ENCODE measurements at places on chromosomes 12 and 14.

GRCh38 chr12:101777978-101778377 lies 38.7 kb upstream of the SYCP3 start:
- DNase-seq: no peak

GRCh38 chr12:111024205-111024801 lies 103.9 kb upstream of the MYL2 start:
- DNase-seq: no peak

DNA sequence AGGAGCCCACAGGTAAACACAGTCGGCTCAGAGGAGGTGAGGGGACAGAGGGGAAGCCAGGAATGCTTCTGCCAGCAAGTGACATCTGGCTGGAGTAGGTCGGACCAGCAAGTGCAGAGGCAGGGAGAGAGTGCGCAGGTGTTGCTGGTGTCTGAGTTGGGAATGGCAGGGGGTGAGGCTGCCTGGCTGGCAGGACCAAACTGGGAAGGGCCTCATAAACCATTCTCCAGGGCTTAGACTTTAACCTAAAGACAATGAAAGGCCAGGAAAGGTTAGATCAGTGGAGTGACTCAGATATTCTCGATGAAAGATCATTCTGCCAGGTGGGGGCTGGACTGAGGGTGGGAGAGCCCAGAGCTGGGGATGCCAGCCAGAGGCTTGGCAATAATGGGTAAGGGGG lies 66.4 kb downstream of the ITPK1 start:
- DNase-seq: no peak

DNA sequence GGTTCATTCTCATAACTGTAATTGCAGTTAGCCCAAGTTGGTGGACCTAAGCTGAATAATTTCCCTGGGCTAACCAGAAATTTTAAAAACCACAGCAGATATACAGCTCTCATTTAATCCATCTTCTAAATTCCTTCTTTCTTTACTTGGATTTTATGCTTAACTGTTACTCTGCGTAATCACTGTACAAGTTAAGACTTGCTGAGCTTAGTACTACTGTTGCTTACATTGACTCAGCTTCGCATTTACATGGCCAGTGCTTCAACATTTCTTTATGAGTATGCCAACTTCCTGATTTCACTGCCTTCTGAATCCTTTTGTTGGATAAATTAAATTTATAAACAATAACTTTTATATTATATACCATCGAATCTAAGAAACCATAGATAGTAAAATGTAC lies 147.4 kb downstream of the SLC38A4 start:
- no peak for DNase-seq

GRCh38 chr14:94989946-94990345 lies 167.4 kb downstream of the DICER1 start:
- no peak for DNase-seq

DNA sequence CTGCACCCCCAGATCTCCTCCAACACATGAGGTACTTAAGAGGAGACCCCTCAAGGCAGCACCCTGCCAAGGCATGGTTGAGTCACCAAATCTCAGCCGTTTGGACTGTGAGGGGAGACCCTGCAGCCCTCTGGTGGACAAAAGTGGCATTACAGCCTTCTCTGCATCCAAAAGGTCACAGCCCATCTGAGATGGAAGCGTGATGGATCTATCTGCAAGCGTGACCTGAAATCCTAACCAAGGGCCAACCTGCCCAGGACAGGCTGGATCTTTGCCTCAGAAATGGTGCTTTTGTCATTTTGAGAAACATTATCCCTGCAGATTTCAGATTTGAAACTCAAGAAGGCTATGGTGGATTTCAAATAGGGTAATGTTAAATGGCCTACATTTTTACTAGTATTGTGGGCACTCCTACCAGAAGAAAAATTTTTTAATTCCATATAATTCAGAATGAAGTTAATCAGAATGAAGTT lies 23.7 kb upstream of the DHRS4 start:
- DNase-seq: peak; percentile 68

GRCh38 chr14:36746872-36747271 lies 85.2 kb downstream of the PAX9 start:
- no peak for DNase-seq

- DNase-seq: no peak
These were observed 116.0 kb downstream of the PRICKLE1 start for GRCh38 chr12:42473561-42473960.

- no peak for DNase-seq
These were observed 22.9 kb downstream of the DYRK4 start for GRCh38 chr12:4584896-4585295.

DNA sequence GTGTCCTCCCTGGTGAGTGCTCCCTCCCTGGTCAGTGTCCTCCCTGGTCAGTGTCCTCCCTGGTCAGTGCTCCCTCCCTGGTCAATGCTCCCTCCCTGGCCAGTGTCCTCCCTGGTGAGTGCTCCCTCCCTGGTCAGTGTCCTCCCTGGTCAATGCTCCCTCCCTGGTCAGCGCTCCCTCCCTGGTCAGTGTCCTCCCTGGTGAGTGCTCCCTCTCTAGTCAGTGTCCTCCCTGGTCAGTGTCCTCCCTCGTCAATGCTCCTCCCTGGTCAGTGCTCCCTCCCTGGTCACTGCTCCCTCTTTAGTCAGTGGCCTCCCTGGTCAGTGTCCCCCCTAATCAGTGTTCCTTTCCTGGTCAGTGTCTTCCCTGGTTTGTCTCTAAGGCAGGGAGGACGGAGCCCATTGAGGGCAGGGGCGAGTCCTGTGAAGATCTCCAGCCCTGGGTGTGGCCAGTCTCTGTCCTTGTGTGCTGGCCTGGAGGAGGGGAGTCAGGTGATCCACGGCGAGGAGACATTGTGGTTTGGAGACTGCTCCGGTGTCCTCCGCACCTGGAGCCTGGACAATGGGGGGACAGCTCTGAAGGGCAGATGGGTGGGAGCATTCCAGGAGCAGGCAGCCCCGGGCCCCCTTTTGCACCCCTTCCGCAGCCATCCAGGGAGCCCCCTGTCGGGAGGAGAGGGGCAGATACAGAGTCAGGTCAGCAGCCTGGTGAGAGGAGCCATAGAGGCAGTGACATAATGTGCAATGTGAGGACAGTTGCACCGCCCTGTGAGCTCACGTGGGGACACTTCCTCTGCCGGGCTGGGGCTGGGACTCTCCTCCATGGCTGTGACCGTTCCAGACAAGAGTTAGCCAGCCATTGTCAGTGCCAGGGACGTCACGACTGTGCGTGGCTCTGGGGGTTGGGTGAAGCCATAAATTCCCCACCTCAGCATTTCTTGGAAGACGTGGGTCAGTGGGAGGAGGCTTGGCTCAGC lies 93.4 kb downstream of the ADGRD1 start:
- no peak for DNase-seq

DNA sequence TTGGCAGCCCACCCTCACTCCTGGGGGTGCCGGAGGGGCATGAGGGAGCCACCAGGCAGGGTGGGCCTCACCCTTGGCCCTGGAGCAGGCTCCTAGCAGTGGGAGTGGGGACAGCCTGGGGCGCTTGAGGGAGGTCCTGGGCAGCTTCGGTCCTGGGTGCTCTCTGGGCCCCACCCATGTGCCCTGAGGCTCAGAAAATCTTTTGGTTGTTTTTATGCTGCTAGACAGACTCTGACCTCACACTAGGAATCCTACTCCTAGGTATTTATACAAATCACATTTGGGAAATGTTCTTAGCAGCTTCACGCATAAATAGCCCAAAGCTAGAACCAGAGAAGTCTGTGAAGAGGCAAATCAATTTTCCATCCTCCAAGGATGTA lies 10.9 kb upstream of the ULK1 start:
- DNase-seq: no peak

GRCh38 chr12:56816491-56816890 lies 53.4 kb downstream of the HSD17B6 start:
- DNase-seq: no peak

DNA sequence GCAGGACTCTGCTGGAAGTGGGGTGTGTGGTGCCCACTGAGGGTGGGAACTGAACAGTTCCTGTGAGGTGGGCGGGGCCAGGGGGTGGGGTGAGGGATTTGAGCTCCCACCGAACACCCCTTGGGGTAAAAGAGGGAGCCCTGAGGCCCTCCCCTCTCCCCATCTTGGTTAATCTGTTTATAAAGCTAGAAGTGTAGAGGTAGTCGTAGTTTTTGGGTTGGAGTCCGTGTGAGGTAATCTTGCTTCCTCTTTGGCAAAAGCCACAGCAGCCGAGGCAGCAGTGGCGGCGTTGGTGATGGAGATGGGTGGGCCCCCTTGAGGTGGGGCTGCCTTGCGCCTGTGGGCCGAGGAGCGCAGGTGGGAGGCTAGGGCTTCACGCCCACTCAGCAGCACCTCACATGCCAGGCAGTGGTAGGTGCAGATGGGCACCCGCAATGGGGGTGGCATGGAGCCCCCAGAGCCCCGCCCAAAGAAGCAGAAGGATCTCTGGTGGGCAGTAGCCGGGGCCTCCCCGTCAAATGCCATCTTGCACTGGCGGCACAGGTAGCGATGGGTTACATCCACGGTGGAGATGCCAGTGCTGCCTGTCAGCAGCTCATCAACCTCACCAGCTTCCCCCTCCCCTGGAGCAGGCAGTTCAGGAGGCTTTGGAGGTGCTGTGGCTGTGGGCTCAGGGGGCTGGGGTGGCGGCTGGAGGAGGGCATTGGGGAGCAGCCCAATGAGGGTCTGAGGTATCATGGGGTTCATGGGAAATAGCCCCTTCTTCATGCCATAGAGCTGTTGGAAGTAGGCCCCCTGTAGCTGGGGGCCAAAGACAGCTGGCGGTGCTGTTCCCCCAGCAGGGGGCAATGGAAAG lies 29.6 kb downstream of the ZFHX2 start:
- DNase-seq: no peak

- DNase-seq: no peak
These were observed 33.8 kb downstream of the TECPR2 start for GRCh38 chr14:102396521-102396920.

GRCh38 chr12:62933602-62934238 lies 1.2 kb downstream of the PPM1H start:
- no peak for DNase-seq

DNA sequence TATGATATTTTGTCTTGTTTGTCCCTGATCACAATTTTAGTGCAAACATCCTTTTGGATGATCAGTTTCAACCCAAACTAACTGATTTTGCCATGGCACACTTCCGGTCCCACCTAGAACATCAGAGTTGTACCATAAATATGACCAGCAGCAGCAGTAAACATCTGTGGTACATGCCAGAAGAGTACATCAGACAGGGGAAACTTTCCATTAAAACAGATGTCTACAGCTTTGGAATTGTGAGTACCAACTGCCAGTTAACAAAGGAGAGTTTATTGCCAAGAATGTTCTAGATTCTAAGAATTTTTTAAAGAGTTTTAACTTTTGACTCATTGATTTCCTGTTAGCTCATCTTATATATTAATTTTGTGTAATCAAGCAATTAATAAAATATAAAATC lies 55.4 kb downstream of the IRAK3 start:
- no peak for DNase-seq

DNA sequence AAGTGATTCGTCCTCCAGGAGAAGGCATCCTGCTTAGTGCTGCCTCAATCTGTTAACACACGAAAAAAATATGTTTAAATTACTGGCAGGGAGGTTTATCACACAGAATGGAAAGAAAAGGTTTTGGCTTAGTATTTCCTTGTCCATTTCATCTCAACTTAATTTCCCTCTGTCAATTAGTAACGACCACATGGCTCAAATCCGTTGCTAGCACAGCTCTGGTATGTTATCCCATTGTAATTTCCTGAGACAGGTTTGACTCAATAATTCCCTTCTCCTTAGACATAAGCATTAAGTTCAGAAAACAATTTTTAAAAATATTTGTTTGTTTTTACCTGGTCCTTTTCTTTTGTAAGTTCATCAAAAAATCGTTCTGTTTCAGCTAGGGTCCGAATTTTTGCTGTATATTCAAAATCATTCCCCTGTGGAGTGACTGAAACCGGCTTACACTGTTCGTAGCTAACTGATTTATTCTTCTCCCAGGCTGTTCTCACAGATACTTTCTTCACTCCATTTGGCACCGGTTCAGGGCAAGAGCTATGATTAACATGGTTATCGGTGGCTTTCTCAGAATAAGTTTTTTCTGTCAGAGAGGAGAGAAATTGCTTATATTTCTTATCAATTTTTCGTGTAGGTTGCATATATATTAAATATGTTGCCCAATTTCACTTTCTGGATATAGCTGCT lies 10.1 kb upstream of the PITPNM2 start:
- no peak for DNase-seq

DNA sequence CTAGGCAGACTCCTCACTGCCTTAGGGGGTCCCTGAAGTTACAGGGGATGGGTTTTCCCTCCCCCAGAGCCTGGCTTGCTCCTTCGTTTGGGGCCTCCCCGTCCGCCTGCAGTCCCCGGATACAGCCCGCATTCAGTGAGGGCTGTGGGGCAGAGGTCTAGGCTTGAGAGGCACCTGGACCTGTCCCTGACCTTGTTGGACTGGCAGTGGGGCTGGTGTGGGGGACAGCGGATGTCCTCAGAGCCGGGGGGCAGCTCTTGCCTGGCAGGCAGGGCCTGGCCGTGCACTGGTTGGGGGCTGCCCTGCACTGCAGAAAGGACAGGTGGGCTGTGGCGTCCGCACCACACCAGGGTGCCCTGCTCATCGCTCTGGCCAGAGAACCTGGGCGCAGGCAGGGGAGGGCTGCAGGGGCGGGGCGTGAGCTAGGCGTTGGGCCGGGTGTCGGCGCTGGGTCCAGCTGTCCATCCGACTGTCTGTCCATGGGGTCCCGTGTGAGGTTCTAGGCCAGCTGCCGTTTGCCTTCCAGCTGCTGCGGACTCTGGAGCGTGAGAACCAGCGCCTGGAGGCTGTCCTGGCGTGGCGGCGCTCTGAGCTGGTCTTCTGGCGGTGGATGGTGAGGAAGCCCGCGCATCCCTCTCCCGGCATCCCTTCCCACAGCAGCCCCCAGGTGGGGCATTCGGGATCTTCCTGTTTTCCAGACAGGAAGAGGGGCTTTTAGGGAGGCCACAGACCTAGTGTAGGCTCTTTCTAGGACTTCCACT lies 6.0 kb downstream of the TEDC1 start:
- DNase-seq: no peak

DNA sequence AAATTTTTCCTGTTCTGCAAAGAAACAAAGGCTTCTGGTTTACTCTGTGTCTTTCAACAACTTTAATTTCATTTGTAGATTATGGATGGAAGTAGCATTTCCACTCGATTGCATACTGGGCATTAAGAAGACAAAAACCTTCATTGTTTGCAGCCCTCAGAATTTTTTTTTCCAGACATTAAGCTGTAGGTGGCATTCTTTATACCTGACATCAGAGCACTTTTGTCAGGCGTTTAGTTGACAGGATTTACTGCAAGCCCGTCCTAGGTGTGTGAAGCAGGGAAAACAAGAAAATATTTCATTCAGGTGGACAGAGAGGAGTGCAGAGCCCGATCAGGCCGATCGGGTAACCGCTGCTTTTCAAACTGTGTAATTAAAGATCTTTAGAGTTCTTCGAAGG lies 107.5 kb downstream of the TMEM260 start:
- DNase-seq: no peak

DNA sequence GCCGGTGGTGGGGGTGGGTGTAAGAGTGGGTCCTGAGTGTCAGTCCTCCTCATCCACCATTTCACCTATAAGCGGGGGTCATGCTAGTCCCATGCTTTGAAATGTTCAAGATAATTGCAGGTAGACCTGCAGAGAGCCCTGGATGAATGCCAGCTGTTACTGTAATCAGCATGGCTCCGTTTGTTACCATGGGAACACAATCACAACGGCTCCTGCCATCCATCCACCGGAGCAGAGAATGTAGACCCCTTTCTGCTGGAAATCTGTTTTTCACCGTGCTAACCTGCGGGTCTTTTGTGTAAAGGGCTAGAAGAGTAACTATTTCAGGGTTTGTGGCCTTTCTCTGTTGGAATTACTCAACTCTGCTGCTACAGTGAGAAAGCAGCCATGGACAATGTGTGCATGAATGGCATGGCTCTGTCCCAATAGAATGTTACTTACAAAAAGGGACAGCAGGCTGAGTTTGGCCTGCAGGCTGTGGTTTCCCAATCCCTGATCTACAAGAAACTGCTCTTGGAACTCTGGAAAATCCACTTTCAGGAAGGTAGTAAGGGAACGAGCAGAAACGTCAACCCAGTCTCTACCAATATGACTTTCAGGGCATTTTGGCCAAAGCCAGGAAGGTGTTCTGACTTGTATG lies 36.1 kb downstream of the KCTD10 start:
- DNase-seq: no peak

All from stimulated activated CD4-positive, alpha-beta T cell treated with anti-CD3 and anti-CD28 coated beads, Interleukin-1b, Interleukin-23, amount 100 ng/mL, for 1 hour (primary cell).